ENCODE measurements at places on chromosomes 11 and 22.

DNA sequence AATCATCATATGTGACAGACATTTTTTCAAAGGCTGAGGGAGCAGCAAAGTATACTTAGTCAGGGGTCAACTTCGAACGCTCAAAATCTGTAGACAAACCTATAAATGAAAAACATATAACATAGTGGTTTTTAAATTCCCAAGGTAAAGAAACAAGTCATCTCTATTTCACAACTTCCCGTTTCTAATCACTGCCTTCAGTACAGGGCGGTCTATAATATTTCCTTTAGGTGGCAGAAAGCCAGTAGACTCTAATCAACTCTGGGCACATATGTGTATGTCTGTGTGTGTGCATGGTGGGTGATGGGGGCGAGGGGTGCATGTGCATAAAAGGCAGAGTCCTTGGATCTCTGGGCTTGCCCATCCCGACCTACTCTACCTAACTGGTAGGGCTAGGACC, 55.0 kb upstream of the ARFGAP3 start:
- no peak for DNase-seq

DNA sequence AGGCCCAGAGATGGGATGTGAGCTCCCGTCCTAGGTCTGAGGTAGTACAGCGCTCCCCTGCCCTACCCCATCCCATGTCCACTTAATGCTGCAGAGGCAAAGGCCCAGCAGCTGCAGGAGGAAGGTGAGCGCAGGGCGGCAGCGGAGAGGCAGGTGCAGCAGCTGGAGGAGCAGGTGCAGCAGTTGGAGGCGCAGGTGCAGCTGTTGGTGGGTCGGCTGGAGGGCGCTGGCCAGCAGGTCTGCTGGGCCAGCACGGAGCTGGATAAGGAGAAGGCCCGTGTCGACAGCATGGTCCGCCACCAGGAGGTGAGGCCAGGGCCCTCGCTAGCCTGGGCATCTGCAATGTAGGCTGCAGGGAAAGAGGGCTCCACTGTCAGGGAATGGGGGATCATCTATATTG, 15.2 kb downstream of the CCDC157 start:
- DNase-seq: no peak

GRCh38 chr22:30044369-30044768, 35.9 kb upstream of the HORMAD2 start:
- no peak for DNase-seq

GRCh38 chr11:121248496-121248895, 44.1 kb upstream of the SC5D start:
- DNase-seq: no peak

- DNase-seq: no peak
Observed at GRCh38 chr11:70247710-70248072, 22.8 kb upstream of the PPFIA1 start.

DNA sequence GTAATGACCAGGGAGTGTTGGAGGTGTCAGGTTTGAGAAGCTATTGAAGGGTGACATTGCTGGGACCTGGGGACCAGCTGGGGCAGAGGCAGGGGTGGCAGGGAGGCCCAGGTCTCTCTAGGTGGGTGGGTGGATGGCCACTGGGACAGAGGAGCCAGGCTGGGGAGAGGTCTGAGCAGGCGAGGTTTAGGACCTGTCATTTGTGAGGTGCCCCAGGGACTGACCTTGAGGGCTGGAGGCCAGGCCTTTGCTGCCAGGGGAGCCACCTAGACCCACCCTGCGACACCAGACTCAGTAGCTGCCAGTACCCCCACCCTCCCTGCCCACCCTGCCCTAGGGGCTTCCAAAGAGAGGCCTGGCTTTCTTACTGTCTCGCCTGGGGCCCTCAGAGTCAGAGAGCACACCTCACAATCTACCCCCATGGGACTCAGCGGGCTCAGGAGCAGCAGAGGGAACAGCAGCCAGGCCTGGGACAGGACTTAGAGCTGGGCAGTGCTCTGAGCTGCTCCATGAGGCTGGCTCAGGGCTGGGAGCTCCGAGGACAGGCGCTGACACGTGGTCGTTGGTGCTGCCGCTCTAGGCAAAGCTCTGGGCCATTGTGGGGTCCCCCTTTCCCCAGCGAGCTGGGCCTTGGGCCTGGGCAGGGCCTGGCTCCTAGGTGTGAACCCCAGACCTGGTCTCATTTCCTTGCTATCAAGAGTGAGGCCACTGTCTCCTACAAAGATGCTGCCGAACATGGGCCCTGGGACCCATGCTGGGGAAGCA, 28.6 kb upstream of the PPARA start:
- DNase-seq: no peak

DNA sequence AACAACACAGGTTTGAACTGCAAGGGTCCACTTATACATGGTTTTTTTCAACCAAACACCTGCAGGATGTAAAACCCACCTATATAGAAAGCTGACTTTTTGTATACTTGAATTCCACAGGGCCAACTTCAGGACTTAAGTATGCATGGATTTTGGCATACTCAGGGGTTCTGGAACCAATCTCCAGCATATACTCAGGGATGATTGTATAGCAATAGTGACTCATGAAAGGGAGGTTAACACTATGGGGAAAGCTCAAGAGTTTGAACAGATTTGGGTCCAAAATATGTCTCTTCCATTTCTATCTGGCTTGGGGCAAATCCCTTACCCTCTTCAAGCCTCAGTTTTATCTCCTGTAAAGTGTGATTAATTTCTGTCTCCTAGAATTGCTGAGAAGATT, 94.9 kb downstream of the MICAL2 start:
- DNase-seq: no peak

DNA sequence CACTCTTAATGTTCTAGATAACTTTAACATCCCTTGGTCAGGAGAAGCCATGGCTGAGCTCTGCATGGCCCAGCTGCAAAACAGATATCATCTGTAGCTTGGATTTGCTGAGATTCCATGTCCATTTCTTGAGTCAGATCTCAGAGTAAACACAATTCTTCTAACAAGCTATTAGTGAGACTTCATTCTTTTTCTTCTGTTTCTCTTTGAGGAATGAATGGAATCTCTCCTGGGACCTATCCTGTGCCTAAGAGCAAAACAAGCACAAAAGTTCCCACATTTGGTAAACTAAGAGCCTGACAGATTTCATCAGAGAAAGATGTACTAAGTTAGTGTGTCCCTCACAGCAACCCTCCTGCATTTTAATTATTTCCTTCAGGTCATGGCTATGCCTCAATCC, 142.8 kb downstream of the MAML2 start:
- no peak for DNase-seq

- DNase-seq: no peak
Observed at GRCh38 chr11:45850446-45850845, 3.2 kb downstream of the CRY2 start.

- DNase-seq: no peak
Observed at GRCh38 chr11:62918531-62918930, 2.6 kb downstream of the CHRM1 start.

GRCh38 chr11:72743321-72744221, 8.6 kb downstream of the ARAP1 start:
- no peak for DNase-seq

DNA sequence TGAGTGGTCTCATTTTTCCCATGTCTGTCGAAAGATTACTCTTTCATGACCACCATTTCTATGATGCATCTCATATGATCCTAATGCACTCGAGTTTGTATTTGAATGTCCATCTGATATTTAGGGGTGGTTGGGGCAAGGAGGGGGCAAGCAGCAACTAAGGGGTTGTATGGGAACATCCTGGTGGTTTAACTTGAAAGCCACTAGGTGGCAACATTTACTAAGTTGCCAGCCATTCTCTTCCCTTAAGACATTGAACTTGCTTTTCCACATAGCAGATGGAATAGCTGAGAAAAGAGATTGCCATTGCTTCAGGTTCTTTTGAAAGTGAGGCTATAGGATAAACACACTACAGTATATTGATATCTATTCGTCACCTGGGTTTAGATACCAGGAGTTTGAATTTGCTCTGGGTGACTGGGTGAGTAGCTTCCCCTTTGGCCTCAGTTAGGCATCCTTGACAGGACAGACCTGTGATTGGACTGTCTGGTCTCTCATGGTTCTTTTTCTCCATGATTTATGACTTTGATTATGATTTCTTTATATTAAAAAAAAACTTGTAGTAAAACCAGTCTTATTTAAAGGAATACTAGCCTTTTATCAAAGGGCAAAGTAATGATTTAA, 32.4 kb downstream of the NF2 start:
- no peak for DNase-seq

DNA sequence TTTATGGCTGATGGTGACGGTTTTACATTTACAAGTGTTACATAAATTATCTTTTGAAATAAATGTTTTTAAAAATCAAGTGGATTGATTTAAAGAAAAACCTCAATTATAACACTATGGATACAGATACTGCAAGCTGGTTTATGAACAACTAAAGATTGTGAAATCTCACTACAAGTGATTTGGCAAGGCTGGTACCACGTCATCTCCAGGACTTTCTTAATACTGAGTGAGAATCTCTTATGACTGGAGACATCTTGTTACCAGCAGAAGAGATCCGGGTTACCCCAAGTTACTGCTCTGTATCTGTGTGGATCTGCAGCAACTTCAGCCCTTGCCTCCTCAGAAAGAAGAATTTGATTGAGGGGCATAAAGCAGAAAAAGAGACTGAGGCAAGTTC, 452.9 kb downstream of the MN1 start:
- DNase-seq: no peak

DNA sequence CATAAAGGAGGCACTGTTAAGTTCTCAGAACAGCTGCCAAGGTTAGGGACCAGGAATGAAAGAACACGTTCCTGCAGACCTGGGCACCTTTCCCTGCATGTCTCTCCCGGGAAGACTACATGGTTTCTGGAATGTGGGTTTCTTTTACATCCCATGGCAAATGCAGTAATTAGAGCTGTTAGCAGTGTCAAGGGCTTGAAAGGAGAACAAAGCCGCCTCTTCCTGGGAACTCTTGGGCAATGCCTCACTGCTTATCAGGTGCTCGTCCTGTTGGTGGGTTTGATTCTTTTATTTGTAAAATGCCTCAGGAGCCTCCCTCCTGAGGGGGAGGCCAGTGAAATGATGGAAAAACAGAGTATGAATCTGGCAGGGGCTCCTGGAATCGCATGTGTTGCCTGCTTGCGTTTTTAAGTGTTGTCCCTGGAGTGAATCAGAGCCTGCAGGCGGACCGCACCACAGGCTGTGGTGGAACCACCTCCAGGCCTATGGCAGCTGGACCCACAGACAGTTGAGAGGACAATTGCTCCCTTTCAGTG, 723 bp upstream of the C22orf31 start:
- no peak for DNase-seq

- DNase-seq: no peak
Observed at GRCh38 chr11:121419836-121420235, 32.3 kb upstream of the SORL1 start.

- no peak for DNase-seq
Observed at GRCh38 chr11:10197091-10197490, 96.9 kb downstream of the SBF2 start.

GRCh38 chr11:132099692-132100091, 729.3 kb downstream of the NTM start:
- DNase-seq: no peak

DNA sequence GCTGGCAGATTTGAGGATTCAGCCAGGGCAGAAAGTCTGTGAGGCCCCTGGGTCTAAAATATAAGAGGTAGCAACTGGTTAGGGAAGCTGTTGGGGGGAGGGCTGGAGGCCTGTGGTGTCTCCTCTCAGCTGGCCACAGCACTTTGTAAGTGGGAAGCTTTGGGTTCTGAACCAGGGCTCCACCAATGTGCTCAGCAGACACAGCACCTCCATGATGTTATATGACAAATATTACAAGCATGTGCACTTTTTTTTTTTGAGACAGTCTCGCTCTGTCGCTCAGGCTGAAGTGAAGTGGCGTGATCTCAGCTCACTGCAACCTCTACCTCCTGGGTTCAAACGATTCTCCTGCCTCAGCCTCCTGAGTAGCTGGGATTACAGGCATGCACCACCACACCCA, 8.0 kb downstream of the ARHGAP1 start:
- DNase-seq: no peak

DNA sequence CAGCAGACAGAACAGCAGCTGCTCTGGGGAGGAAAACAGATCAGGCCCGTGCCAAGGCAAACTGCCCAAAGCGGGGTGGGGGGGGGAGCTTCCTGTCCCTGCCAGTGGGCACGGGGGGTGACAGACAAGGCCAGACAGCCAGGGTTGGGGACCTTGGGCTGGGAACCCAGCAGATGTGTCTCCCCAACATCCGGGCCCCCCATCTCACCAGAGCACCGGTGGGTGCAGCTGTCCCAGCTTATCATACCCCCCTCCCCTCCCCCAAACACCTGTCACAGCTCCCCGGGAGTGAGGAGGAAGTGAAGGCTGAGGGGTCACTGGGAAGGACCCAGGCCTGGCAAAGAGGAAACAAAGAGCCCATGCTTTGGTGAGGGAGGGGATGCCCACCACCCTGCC, 1.3 kb downstream of the PPP1R14B start:
- DNase-seq: no peak

DNA sequence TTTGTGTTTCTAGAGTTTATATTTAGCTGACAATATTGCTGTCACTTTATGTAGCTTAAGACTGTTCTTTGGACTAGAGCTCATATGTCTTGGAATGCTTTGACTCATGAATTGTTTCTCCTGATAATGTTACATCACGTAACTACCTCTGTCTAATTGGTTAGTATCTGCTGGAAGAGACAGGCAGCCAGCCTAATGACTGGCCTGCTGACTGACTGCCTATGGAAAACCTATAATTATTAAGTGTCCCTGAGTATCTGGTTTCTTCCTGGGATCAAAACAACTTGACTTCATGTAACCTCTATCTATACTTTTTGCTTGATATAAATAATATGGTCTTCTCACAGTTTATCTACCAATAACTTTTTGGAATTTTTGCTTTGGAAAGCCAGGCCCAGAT, 9.4 kb downstream of the SOX6 start:
- DNase-seq: no peak

DNA sequence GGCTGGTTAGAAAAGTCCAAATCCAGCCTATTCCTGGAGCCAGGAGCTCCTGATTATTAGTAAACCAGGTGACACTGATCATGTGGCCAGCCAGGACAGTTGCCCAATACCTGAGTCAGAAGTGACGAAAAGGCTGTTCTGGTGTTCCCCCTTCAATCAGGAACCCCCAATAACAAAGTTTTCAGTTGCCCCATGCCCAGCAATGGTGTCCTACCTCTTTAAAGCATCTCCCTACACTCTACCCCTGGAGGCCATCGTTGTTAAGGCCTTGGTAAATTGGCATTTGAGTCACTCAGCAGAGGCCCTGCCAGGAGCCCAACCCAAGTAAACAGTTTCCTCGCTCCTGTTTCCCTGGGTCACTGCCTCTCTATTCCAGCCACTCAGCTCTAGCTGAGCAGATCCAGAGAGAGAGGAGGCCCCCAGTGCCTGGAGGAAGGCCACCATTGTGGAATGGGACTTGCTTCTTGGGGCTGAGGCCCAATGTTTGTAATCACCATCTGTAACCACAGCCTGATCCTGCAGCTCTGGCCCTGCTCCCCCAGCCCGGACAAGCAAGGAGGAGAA, 25.0 kb downstream of the ARHGAP1 start:
- DNase-seq: no peak

GRCh38 chr11:130190371-130190881, 30.8 kb downstream of the ST14 start:
- no peak for DNase-seq
